Aorta (tissue), 5 donors: ENCODE measurements at places on chromosomes 5 and 9. TPM values are rescaled to one million over a fixed set of nuclear protein-coding genes. Genes with fewer than 3 reads are reported as not detected.

The TMEM215 gene
- not detected for total RNA-seq

The TPM2 gene
- total RNA-seq, result 1,614 TPM

- no peak for DNase-seq
These were observed 124.3 kb downstream of the TTC39B start for GRCh38 chr9:15182730-15183129.

DNA sequence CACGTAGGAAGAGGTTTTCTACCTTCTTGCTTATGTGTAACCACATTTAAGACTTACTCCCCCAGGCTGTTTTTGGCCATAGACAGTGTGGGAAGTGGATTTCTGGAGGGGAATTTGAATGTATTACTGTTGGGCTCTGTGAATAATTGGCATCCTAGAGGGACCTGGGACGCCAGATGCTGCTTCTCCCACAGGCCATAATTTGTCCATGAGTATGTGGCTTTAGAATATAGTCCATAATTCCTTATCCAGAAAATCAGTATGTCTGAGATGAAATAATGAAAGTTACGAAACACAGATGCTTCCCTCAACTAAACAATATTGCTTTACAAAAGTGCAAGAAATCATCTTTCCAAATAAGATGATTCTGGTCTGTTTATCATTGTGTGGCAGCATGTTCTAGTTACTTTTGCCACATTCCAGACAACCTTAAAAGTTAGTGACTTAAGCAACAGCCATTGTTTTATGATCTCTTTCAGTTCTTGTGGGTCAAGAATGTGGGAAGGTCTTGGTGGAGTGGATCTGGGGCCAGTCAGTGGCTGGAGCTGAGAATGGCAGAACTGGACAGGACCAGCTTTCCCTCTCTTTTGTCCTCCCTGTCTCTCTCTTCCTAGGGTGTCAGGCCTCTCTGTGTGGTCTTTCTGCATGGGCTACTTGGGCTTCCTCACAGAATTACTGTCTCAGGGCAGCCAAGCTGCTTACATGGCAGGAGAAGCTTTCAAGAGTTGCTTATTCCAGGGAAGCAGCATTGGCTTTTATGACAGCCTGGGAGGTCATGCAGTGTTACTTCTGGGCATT, 79.4 kb downstream of the FBXL7 start:
- DNase-seq, result no peak

DNA sequence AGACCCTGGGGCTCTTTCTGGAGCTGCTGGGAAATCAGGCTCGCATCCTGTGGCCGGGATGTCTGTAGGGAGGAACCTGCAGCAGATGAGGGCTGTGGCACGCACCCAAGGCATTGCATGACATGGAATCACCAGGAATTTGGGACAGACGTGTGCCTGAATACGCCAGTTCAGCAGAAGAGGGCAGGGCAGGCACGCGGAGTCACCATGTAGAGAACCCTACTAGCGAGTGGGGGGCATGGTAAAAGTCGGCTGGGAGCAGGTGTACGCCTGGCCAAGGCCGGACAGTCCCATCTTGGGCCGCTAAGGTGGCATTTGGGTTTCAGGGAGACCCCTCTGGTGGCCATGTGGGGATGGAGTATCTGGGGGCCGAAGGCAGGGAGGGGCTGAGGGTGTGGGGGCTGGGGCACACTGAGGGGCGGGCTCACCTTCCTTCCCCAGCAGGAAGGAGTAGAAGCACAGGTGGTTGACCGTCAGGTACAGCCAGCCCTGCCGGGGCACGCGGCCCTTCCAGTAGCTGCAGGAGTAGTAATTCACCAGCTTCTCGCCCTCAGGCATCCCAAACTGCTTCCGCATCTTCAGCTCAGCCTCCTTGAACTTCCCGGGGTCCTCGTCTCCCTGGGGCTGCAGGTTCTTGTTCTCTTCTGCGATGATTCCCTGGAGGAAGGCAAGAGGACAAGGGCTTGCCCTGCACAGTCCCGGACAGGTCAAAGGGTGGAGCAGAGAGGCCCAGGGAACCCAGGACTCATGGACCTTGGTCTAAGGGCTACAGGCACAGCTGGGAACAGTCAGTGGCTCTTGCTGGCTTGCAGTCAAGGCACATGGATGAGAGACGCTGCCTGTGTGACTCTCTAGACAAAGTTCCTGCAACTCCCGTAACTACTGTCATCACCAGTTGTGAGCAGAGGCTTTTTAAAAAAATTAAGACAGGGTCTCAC, 13.5 kb downstream of the TBC1D9B start:
- no peak for DNase-seq

GRCh38 chr9:37034938-37035647, 1.0 kb upstream of the PAX5 start:
- DNase-seq, result no peak

DNA sequence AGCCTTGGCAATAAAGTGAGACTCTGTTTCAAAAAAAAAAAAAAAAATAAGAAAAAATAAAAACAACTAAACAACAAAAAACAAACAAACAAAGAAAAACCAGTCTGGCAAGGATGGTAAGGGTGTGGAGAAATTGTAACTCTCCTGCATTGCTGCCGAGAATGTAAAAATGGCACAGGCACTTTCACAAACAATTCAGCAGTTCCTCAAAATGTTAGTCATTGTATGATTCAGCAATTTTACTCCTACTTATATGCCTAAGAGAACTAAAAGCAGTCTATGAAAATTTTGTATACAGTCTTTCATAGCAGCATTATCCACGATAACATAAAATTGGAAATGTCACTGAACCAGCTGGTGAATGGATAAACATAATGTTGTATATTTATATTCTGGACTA, 280.4 kb downstream of the CDH9 start:
- DNase-seq, result no peak
